Psoas muscle (tissue), 8 donors: ENCODE measurements at places on chromosomes 5 and 9.

DNA sequence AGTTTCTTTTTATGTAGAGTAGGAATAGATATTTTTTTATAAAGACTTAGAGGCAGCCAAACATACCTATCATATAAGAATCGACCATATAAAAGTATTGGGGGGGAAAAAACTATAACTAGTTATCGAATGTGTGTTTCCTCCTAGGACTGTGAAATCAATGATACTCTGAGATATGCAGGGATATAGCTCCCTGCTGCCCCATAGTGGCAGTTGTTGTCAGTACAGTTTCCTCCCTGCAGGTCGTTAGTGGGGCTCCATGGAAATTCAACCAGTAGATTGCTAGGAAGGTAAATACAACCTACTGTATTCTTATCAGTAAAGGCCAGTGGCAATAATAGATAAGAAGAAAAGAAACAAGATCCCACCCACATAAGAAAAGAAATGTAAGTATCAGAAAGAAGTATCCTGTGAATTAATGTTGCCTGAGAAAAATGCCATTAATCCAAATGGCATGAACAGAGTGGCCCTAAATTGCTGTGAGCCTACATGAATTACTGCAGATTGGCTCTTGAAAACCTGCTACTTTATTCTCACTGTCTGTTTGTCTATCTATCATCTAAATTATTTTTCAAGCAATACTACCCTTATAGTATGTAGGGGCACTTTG, 136.9 kb upstream of the FBN2 start:
- peak; percentile 14 for DNase-seq

- DNase-seq, result no peak
Observed at GRCh38 chr9:132185073-132186009, 23.5 kb downstream of the NTNG2 start.

GRCh38 chr5:74605759-74606158, 34.8 kb downstream of the ENC1 start:
- no peak for DNase-seq

GRCh38 chr5:10733426-10733825, 27.6 kb downstream of the DAP start:
- no peak for DNase-seq

DNA sequence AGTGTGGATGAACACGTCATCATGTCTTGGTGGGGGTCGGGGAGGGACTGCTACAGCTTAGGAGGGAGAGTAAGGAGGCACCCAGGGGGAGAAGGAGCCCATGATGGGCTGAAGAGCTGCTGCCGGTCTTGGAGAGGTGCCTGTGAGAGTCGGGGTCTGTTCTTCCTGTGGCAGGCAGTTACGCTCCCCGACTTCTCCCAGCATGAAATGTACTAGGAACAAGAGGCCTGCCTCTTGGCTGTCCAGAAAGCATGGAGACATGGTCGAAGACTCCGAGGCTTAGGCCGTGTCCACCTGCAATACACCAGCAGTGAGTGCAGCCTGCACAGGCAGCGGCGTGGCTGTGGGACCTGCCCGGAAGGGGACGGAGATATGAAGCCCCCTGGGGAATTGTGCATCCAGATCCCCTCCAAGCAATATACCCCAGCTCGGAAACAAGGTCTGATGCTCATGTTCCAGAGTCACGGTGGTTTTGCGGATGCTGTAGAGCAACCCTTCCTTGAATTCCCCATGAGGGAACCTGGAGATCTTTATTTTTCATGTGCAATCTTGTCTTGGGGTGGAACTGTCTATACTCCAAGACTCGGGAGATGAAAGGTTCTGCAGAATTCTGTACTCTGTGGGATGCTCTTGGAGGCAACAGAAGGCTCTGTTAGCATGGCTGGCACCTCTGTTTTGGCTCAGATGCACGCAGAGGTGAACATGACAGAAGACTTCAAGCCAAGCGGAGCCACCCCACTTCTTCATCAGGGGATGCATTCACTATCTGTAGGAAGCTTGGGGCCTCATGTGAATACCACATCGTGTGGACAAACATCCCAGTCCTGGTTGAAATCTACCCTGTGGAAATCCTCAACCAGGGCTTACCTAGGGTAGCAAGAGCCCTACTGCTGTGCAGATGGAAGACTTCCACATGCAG, 374.9 kb upstream of the IRX4 start:
- no peak for DNase-seq
